ENCODE measurements at places on chromosomes 1 and 21. TPM values are rescaled to one million over a fixed set of nuclear protein-coding genes. Genes with fewer than 3 reads are reported as not detected.

- peak; percentile 77 for DNase-seq
These were observed 315.4 kb downstream of the MATN1 start for GRCh38 chr1:30407865-30408580.

The MECR gene
- 30.3 TPM for total RNA-seq

DNA sequence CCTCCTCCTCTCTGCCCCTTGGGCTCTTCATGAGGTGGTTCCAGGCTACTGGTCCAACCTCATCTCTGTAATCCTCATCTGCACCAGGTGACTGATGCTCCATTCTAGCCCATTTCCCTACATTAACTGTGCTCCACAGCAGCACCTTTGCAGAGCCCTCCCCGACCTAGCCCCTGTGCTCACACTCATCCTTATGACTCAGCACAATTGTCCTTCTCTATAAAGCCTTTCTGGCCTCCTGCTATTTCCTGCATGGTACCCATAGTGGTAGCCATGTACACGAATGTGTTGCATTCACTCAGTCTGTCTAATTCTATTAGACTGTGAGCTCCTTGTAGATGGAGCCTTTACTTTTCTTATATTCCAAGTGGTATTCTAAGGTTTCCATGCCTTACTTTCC lies 339.0 kb downstream of the DISC1 start:
- no peak for DNase-seq

DNA sequence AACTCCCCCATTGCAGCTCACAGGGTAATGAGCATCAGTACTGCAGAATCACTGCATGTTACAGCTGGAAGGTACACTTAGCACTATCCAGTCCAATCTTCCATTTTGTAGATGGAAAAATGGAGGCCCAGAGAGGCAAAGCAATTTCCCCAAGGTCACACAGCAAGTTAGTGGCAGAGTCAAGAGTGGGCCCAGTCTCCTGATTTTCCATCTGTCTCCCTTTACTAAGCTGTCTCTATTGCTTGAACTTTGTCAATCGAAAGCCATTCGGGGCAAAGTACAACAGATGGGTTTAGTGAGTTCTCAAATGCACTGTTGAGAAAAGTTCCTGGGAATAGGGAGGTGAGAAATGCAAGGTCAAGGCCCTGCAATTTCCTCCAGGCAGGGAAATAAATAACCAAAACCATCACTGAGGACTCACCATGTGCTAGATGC lies 50.4 kb upstream of the IFFO2 start:
- no peak for DNase-seq

The PLEKHG5 gene
- total RNA-seq = 25.1 TPM

The HUNK gene
- 0.34 TPM for total RNA-seq

GRCh38 chr1:112923959-112924349 lies 32.0 kb downstream of the SLC16A1 start:
- no peak for DNase-seq

DNA sequence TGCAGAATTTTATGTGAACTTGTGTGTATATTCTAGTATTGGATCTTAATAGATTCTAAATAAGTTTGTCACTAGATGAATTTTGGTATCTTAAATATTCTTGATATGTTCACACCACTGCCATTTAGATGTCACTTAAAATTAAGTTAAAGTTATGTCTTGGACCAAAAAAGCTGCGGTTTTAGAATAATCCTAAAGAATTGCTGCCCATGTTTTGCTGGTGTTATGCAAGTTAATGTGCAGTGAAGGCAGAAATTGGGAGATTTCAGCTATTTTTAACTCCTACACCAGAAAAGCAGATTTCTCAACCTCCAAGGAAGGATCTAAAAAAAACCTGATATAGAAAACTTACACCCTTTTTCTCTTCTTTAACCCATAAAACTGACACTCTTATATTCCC lies 757 bp downstream of the ACADM start:
- DNase-seq = no peak

GRCh38 chr1:44651069-44651468 lies 23.2 kb downstream of the TMEM53 start:
- no peak for DNase-seq

DNA sequence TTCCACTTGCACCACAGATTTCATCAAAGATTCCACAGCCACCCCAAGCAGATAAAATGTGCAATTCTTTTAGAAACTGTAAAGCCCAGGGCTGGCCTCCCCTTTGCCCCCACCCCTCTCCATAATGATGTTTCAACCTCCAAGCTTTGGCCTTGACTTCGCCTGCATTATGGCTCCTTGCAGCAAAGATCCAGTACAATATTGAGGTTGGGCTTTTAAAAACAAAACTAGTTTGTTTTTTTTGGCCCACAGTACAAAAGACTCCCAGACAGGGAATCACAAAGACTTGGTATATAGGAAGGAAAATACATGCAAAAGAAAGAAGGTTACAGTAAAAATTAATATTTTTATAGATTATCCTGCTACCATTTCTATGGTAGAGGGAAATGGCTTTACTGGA lies 356.5 kb upstream of the PTBP2 start:
- peak; percentile 63 for DNase-seq

The PTCH2 gene
- 0.89 TPM for total RNA-seq

DNA sequence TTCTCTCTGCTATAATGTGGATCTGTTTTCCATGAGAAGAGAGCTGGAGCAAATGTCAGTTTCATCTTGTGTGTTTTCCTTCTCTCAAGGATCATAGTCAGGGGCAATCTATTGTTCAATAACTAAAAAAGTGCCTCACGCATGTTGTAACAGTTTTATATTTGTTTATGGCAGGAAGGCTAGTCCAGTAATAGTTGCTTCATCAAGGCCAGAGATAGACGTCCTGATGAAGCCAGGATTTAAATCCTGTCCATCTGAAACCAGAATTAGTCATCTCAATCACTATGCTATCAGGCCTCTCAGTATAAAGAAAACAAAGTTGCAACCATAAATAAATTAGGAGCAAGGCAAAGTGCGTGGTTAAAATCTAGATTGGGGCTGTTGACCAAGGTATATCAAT lies 30.2 kb upstream of the DUSP10 start:
- DNase-seq = no peak

The MSH4 gene
- 0.34 TPM for total RNA-seq

GRCh38 chr1:151828921-151829320 lies 2.7 kb downstream of the RORC start:
- peak; percentile 19 for DNase-seq

The HHIPL2 gene
- 0.50 TPM for total RNA-seq

DNA sequence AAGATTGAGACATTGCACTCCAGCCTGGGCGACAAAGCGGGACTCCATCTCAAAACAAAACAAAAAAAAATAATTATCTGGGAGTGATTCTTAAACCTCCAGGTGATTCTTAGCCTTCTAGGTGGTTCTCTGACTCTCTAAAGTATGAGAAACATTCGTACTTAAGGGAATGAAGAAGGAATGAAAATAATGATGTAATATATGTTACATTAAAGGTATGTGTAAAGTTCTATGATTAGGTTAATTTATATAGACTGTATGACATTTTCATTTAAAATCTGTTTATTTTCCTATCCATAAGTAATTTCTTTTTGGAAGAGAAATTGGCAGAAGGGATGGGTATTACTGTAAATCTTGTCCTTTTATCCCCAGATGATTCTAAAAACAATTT lies 34.7 kb downstream of the OSBPL9 start:
- DNase-seq = no peak

The VSIG8 gene
- not detected for total RNA-seq

DNA sequence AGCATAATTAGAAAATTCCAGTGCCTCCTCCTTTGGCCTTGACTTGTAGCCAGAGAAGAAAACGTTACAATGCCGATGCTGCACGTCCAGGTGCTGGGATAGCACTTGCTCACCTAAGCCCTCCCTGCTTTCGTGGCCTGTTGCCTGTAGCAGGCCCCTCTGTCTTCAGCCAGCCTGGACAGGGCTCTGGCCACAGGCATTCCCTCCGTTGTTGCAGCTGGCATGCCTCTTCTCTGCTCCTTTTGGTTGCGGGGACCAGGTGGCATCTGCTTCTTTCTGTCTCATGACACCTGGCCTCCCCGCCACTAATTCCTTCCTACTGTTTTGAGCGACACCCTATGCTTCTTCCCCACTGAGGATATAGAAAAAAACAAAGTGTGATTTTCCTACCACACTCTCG lies 54.6 kb upstream of the MORC3 start:
- DNase-seq = no peak

DNA sequence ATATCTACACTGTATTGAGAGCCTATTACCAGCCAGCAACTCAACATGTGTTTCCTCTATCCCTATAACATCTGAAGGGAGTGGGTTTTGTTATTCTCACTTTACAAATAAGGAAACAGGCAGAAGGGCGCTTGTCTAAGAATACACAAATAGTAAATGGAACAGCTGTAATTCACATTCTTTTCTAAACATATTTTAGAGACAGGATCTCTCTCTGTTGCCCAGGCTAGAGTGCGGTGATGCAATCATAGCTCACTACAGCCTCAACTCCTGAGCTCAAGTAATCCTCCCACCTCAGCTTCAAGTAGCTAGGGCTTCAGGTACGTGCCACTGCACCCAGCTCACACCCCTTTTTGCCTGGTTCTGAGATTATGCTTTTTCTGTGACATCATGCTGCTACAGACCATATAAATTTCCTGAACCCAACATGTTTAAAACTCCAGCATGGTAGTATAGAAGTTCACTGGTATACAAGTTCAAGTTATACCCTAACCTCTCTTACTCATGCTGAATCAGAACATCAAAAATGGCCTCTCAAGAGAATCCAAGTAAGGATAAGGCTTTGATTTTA lies 8.6 kb upstream of the TACSTD2 start:
- peak; percentile 54 for DNase-seq

- DNase-seq = peak; percentile 32
These were observed 6.6 kb downstream of the SORT1 start for GRCh38 chr1:109391157-109391556.

DNA sequence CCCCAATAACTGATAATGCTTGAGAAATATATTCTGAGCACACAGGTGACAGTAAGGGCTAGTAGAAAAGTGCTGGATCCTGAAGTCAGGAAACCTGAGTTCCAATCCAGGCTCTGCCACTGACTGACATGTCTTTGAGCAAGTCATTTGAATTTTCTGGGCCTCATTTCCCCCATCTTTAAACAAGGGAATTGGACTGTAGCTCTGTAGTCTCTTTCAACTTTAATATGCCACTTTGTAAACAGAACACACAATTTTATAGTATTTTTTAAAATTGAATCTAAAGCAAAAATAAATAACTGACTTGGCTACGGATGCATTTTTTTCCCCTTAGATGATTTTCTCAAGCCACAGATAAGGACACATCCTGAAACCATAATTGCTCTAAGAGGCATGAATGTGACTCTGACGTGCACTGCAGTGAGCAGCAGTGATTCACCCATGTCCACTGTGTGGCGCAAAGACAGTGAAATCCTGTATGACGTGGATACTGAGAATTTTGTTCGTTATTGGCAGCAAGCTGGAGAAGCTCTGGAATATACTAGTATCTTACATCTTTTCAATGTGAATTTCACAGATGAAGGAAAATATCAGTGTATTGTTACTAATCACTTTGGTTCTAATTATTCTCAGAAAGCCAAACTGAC lies 37.0 kb downstream of the LRIG2 start:
- peak; percentile 97 for DNase-seq

DNA sequence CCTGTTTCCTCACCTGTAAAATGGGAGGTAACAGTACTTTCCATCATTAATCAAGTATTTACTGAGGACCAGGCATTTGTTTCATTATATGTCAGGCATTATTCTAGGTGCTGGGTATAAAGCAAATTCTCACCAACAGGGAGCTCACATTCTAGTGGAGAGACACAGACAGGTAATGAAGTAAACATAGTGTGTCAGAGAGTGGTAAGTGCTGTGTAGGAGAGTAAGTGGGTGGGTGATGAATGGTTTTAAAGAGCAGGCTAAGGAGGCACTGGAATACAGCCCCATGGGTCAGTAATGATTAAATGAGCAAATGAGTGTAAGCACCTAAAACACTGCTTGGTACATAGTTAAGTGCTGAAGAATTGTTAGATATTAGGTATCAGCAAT lies 60.4 kb downstream of the DNTTIP2 start:
- DNase-seq = no peak

GRCh38 chr1:21599402-21599801 lies 69.8 kb downstream of the RAP1GAP start:
- no peak for DNase-seq

The DNALI1 gene
- total RNA-seq = 7.2 TPM

- DNase-seq = no peak
These were observed 19.9 kb upstream of the ABCB10 start for GRCh38 chr1:229578168-229579058.

- DNase-seq = no peak
These were observed 561 bp downstream of the CD1E start for GRCh38 chr1:158354255-158354654.

DNA sequence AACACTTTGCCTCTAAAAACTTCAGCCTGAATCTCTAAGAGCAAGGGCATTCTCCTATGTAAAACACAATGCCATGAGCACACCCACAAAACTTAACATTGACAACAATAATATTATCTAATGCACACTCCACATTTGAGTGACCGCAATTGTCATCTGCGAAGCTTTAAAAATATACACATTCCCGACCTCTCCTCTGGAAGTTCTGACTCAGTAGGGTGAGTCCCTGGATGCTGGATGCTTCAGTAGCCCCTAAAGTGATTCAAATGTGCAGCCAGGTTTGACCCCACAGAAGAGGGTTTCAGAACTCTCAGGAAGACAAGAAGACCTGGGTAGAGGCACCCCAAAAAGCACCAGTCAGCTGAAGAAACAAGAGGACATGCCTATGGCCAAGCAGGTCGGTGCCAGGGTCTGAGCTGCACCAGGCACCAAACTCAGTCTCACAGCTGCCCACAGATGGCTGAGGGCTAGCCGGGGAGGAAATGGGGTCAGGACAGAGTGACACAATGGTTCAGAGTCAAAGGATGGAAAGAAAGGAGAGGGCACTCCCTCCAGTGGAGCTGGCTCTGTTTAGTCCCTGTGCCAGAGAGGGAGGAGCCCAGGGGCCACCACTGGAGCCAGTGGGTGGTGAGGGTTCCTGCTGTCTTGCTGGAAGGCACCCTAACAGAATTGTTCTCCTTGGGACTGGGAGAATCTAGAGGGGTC lies 17.4 kb downstream of the PIK3C2B start:
- DNase-seq = peak; percentile 30

- DNase-seq = peak; percentile 17
These were observed 57.9 kb downstream of the FMN2 start for GRCh38 chr1:240149484-240150094.
